AG04450 (cell line): ENCODE measurements at places on chromosomes 2 and 18.

GRCh38 chr2:144032566-144032965 lies 487.4 kb downstream of the ZEB2 start:
- no peak for DNase-seq

- no peak for DNase-seq
Measured at GRCh38 chr2:197205585-197206215, 104.9 kb downstream of the ANKRD44 start.

- no peak for DNase-seq
Measured at GRCh38 chr2:148484066-148484465, 160.5 kb upstream of the EPC2 start.

GRCh38 chr18:25701821-25702220 lies 349.9 kb upstream of the ZNF521 start:
- no peak for DNase-seq

GRCh38 chr2:228535396-228535795 lies 353.9 kb upstream of the SPHKAP start:
- DNase-seq = no peak

- DNase-seq = no peak
Measured at GRCh38 chr2:37585295-37585908, 86.0 kb downstream of the CDC42EP3 start.

DNA sequence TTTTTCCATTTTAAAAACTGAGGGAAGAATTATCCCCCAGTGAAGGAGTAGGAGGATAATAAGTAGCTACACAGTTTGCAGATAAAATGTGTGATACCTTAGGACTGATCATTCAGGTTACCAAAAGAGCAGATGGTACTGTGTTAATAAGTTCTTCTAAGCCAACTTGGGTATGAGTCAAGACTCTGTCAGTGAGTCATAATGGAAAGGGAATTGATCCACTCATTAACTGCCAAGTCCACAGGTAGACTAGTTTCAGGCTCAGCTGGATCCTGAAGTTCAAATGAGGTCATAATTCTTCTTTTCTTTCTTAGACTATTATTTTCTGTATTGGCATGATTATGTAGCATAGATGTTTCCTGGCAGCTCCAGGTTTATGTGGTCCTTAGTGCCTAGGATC lies 142.4 kb upstream of the ALPP start:
- no peak for DNase-seq

- no peak for DNase-seq
Measured at GRCh38 chr2:96495982-96496629, 9.1 kb downstream of the NEURL3 start.

- DNase-seq = no peak
Measured at GRCh38 chr2:207873794-207874193, 104.1 kb upstream of the FZD5 start.

- no peak for DNase-seq
Measured at GRCh38 chr18:48181087-48181823, 227.9 kb downstream of the ZBTB7C start.

- peak; percentile 82 for DNase-seq
Measured at GRCh38 chr2:85248773-85249509, 78.8 kb downstream of the TGOLN2 start.

- no peak for DNase-seq
Measured at GRCh38 chr2:18598848-18599484, 9.6 kb upstream of the NT5C1B start.

DNA sequence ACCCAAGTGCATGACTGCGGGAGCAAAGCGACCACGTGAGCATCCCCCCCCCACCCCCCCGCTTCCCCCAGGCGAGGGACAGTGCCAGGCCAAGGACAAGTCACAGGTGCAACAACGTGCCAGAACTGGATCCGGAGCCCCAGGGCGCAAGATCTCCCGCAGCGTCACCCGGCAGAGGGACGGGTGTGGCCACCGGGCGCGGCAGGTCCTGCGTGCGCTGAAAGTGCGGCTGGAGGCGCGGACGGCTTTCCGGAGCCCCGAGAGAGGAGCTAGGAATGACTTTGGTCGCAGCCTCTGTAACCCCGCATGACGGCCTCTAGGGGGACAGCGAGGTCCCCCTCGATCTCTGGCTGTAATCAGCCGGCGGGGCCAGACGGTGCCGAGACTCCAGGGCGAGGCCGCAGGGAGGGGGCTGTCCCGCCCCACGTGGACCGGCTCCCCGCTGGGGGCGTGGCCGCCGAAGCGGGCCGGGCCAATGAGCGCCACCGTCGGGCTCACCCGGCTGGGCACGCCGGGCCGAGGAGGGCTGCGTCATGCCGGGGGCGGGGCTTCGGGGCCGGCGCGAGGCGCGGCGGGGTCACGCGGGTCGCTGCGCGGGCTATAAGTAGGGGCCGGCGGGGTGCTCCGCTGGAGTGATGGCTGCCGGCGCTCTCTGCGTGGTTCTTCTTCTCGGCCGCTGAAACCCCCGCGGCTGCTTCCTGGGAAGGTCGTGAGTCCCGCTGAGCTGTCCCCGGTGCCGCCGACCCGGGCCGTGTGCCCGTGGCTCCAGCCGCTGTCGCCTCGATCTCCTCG lies at the start of gene SLC20A1:
Gene SLC20A1, plus strand, starts transcription at position 630 of the 792 bp plus-strand sequence. CDS start 890 bp downstream, outside the sequence.
- peak; percentile 69 for DNase-seq

- no peak for DNase-seq
Measured at GRCh38 chr2:39805936-39806608, 27.0 kb upstream of the THUMPD2 start.

GRCh38 chr2:103166456-103167324 lies 404.9 kb downstream of the TMEM182 start:
- DNase-seq = no peak

- DNase-seq = peak; percentile 27
Measured at GRCh38 chr18:39841482-39842365, 2113.3 kb upstream of the PIK3C3 start.

DNA sequence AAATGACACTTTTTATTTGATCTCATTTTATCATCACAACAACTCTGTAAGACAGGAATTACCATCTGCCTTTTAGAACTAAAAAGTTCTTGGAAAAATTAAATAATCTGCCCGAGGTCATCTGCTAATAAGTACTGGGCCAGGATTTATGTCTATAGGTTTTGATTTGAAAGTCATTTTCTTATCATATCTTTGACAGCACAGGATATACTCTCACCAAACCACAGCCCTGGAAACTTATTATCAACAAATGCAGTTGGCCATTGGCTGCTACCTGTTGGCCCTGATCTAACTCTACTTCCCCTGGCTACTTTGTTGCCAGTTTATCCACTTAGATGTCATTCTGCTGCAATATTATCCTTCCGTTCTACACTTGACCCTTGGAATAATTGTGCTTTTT lies 354.6 kb downstream of the RAD51AP2 start:
- DNase-seq = no peak

GRCh38 chr18:60838677-60839076 lies 466.1 kb upstream of the MC4R start:
- no peak for DNase-seq

DNA sequence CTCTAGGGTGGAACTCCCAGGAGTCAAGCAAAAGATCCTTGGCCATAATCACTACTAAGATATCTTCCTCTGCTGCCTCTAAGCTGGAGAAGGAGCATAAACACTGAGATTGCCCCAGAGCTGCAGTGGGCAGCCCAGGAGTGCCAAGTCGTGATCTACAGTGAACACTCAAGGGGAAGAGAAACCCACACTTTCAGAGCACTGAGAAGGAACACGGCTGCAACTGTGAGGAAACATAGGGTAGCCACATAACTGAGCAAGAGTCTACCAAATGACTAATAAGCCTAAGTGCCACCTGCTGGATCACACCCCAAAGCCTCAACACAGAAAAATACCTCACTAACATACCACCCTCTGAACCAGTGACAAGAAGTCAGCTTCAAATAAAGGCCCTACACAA lies 79.6 kb upstream of the RAB12 start:
- no peak for DNase-seq

GRCh38 chr2:85130407-85130806 lies 2.8 kb upstream of the TCF7L1 start:
- DNase-seq = no peak

DNA sequence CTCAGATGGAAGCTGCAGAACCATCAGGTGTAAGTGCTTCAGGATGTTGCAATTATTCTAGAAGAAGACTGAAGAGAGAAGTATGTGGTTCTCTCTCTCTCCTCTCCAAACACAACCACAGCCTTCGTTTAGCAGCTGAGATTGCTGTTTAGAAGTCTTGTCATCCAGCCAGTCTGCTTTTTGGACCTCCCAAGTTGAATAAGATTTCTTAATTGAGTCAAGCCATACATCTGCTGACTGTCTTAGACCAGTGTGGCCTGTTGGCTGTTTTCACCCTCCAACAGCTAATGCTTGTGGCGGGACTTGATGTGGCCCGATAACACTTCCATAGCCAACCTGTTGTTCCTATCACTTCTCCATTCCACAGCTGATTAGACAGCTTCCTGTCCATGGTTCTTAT lies 91.3 kb upstream of the TMEM17 start:
- peak; percentile 49 for DNase-seq

GRCh38 chr2:73069041-73069854 lies 2.3 kb downstream of the SFXN5 start:
- no peak for DNase-seq

- no peak for DNase-seq
Measured at GRCh38 chr2:10305254-10305635, 2.5 kb downstream of the HPCAL1 start.

DNA sequence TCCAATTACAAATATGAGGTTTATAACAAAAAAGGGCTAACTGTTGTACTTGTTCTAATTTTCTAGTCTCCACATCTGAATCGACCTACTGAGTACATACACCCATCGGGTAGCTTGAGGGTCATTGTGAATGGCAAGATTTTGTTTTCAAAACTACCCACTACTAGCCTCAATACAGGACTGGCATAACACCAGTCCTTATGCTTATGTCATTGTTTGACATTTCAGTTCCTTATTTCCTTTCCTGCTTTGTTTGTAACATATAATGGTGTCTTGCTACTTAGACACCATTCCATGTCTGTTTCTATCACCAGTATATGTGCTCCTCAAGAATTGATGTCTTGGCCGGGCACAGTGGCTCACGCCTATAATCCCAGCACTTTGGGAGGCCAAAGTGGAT lies 86.0 kb downstream of the EPHA4 start:
- no peak for DNase-seq

DNA sequence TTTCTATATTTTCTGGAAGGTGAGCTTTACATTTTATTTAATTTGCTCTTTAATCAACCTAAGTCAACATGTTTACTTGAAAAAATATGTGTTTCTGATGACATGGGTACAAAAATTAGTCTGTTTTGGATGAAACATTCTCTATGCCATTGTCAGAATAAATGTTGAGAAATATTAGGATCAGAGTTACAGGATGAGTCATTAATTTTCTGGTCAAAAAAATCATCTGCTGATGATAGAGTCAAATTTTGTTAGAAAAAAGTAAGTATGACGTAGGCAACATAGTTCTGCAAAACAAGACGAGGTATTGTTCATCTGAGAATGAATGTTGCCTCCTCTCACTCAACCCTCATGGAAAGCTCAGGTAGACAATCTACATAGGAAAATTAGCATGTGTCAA lies 107.6 kb upstream of the CAVIN2 start:
- DNase-seq = no peak

- no peak for DNase-seq
Measured at GRCh38 chr2:75622500-75622899, 24.1 kb upstream of the MRPL19 start.

DNA sequence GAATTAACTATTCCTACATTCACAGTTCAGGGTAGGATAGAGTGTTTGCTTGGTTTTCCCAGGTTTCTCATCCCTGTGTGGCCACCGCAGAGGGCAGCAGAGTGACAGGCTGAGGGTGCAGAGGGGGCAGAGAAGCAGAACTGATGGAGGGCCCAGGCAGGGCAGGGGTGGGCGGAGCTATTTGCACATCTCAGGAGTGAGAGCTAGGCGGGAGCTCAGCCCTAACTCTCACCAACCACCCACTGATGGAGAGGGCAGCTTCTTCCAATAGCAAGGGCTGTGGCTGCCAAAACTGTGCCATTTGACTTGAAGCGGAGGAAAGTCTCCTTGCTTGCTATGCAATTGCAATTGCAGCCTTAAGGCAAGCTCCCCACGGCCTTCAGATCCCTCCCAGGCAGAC lies 12.0 kb upstream of the DARS1 start:
- no peak for DNase-seq

DNA sequence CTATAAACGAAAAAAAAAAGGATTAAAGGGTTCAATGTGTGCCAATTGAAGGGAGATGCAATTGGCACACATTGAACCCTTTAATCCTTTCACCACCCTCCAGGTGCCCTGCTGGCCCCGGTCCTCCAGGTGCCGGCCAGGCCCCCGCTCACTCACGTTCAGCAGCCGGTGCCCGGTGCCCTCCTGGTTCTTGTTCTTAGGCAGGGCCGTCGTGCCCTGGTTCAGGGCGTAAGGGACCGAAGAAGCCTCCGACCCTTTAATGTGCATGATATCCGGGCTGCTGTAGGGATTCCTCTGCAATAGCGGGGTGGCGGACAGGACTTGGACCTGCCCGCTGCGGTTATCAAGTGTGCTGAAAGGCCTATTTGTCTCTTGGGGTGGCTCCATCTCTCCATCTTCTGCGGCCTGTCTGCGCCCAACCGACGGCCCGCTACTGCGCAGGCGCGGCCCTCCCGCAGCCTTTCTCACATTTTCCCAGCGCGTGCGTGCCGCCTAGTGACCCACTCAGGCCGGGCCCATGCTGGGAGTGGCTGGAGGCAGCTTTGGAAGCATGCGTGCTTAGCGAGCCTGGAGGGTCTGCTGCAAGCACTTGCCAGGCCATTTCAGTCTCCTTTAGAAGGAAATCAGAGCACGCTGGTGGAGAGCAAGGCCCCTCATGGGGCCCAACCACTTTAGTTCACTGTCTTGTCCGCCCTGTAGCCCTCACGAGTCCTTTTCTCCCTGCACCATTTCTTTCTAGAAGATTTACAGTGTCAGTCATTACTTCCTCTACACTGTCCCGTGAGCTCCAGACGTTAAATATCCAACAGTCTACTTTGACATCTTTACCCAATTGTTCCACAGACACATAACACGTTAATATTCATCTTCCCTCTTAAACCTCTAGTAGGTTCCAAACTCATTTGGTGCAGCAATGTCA lies 24.3 kb downstream of the TMEM237 start:
- peak; percentile 59 for DNase-seq

DNA sequence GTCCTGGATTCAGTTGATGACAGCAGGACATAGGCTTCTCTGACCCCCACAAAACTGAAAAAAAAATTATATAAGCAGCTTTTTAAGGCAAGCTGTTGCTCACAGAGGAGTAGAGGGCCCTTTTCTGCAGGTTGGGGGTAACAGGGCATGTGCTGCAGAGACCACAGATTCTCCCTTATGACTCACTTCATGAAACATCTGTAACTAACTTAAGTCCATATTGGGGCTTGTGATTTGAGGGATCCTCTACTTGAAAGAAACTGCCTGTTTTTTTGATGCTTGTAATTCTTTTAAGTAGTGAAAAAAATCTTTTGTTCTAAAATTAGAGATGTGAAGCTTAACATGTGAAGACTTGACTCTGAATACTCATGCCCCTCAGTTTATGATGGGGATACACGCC lies 33.4 kb downstream of the XRCC5 start:
- peak; percentile 71 for DNase-seq

- DNase-seq = no peak
Measured at GRCh38 chr2:150136401-150136800, 351.1 kb downstream of the RND3 start.

DNA sequence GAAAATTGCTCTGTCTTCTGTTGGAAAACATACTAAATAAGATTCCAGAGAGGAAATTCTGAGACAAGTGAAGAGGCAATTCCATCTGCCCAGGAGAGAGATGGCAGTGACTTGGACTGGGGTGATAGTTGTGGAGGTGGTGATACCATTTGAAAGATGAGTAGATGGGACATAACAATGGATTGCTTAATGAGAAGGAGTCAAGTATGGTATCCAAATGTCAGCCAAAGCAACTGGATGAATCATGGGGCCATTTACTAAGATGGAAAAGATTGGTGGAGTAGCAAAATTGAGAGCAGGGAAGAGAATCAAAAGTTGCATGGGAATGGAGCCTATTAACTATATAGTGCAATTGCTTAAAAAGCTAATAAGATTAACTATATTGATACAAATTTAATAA lies 222.1 kb downstream of the ETAA1 start:
- no peak for DNase-seq
